ENCODE measurements at places on chromosomes 6 and 20. TPM values are rescaled to one million over a fixed set of nuclear protein-coding genes. Genes with fewer than 3 reads are reported as not detected.

- no peaks in the 10 kb centered on the region for H3K36me3 ChIP-seq
- H3K27ac ChIP-seq = no peak overlapping the region
- no peak overlapping the region for H3K4me3 ChIP-seq
Observed at GRCh38 chr20:56861590-56861989, 232.5 kb downstream of the TFAP2C start.

BHLHE23 gene
- not detected for total RNA-seq

IMPG1 gene
- total RNA-seq = not detected

BTNL2 gene
- total RNA-seq = not detected

DNA sequence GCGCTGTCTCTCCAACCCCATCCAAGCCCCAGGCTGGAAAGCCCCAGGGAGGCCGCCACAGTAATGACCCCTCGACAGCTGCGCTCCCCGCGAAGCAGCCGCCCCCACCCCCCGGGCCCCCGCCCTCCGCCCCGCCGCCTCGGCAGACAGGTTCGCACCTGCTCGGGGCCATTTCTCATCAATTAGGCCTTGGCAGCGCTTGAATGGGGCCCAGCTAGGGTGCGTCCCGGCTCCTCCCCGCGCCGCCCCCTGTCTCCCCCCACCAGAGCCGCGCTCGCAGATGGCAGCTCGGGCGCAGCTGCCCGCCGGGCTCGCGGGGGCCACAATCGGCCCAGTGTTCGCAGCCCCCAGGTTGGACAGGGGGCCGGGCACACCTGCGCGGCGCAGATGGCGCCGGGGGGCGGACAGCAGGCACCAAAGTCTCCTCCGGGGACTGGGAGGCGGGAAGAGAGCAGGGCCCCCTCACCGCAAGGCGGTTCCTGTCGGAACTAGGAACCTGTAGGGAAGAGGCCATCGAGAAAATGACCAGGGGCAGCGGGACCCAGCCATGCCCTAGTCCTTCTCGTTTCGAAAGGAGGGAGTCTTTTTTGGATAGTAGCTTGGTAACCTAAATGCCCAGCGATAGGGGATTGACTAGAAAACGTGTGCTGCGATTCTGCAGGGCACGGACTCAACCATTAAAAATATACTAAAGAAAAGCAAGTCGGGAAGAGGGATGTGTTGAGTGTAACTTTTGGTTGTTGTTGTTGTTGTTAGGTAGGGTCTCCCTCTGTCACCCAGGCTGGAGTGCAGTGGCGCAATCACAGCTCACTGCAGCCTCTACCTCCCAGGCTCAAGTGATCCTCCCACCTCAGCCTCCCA is 83.2 kb upstream of the EYA2 start:
- no peak overlapping the region for H3K4me3 ChIP-seq
- no peaks in the 10 kb centered on the region for H3K36me3 ChIP-seq
- no peak for DNase-seq

DNA sequence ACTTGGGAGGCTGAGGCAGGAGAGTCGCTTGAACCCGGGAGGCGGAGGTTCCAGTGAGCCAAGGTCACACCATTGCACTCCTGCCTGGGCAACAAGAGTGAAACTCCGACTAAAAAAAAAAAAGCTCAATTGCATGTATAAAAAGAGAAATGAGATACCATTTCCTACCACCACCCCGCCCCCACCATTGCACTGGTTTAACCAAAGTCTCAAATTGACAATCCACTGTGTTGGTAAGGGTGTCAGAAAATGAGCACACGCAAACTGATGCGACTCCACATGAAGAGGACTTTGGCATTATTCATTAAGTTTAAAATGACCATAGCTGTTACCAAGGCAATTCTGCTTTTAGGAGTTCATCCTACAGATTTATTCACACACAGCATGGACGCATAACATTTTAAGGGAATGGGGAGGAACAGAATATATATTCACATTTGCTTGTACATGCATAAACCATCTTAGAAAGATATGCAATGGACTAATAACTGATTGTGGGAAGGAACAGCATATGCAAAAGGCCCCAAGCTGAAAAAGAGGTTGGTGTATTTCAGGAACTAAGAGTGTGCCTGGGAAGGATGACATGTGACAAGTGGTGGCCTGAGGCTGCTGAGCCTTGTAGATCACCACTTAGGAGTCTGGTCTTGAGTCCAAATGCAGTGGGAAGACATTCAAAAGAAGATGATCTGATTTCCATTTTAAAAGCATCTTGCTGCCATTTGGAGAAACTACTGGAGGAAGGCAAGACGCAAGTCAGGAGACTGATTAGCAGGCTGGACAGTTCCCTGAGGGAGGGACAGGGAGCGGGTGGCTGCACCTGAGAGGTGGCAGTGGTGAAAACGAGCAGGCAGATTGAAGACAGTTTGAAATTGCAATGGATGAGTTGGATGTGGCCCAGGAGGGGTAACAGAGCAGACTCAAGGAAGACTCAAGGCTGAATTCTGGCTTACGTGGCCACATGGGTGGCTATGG is 37.2 kb upstream of the PTPN1 start:
- H3K36me3 ChIP-seq = peaks cover 9% of the 10 kb centered on the region
- no peak overlapping the region for H3K4me3 ChIP-seq
- no peak for DNase-seq
- no peaks in the 10 kb centered on the region for H3K27me3 ChIP-seq
- peaks cover 48% of the 10 kb centered on the region for H3K4me1 ChIP-seq

DNA sequence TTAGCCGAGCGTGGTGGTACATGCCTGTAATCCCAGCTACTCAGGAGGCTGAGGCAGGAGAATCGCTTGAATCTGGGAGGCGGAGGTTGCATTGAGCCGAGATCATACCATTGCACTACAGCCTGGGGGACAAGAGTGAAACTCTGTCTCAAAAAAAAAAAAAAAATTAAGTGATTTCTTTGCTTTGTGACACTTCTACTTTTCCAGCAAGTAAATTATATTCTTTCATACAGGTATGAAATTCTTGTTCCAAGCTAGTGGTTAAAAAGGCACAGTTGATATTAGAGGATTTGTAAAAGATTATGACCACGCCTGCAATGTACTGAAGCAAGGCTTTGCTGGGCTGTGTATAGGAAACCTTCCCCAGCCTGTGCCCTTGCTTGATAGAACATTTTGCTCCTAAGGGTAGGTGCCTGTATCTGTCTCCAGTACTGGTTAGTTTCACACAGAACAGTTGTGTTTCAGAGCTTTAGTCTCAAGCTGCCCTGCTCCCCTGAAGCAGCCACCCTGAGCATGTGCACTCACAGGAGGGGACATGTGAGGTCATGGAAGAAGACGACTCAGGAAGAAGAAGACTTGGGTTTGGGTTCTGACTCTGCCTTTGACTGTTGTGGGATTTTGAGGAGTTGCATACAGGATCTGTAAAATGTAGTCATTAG is 10.2 kb downstream of the PTPN1 start:
- H3K4me1 ChIP-seq = peaks cover 44% of the 10 kb centered on the region
- H3K36me3 ChIP-seq = no peaks in the 10 kb centered on the region
- H3K27me3 ChIP-seq = no peaks in the 10 kb centered on the region
- no peak overlapping the region for H3K4me3 ChIP-seq

DNA sequence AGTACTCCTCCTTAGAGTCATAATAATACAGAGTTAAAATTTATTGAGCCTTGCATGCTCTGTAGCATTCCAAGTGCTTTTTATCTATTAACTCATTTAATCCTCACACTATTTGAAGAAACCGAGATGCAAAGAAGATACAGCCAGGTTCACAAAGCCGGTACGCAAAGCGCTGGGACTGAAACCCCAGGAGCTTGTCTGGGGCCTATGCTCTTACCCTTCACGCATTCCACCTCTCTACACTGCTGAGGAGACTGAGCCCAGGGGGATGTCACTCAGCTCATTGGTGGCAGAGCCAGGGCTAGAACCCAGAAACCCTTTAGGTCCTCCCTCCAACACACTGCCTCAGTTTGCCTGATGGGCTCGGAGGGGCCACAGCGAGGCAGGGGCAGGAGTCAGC is 19.7 kb upstream of the MRPS18A start:
- peaks cover 25% of the 10 kb centered on the region for H3K36me3 ChIP-seq
- peaks cover 20% of the 10 kb centered on the region for H3K27me3 ChIP-seq
- H3K4me3 ChIP-seq = no peak overlapping the region
- DNase-seq = no peak
- H3K4me1 ChIP-seq = peaks cover 59% of the 10 kb centered on the region

- no peaks in the 10 kb centered on the region for H3K27me3 ChIP-seq
- no peaks in the 10 kb centered on the region for H3K4me1 ChIP-seq
- no peak overlapping the region for H3K4me3 ChIP-seq
- H3K36me3 ChIP-seq = peaks cover 5% of the 10 kb centered on the region
Observed at GRCh38 chr6:157143171-157143889, 180.0 kb downstream of the TMEM242 start.

PDE10A gene
- total RNA-seq = 23.7 TPM

SLC17A2 gene
- total RNA-seq = not detected

DNA sequence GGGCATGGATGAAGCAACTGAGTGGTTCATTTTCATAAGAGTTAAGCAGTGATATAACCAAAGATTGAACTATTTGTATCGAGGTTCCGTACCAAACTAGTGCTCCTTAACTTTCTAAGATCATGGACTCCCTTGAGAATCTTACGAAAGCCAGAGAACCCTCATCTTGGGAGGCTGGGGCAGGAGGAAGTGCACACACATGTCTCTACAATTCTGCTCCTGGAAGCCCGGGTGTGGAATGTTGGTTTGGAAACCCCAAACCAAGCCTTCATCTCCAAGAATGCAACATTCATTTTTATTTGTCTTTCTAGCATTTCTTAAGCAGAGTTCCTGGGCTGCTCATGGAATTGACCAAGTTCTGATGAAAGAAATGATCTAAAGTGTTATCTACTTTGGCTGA is 250.5 kb upstream of the PRND start:
- H3K27me3 ChIP-seq = peaks cover 88% of the 10 kb centered on the region
- H3K4me3 ChIP-seq = no peak overlapping the region
- H3K4me1 ChIP-seq = no peaks in the 10 kb centered on the region
- no peak for DNase-seq
- H3K36me3 ChIP-seq = no peaks in the 10 kb centered on the region
- H3K27ac ChIP-seq = no peak overlapping the region

DNA sequence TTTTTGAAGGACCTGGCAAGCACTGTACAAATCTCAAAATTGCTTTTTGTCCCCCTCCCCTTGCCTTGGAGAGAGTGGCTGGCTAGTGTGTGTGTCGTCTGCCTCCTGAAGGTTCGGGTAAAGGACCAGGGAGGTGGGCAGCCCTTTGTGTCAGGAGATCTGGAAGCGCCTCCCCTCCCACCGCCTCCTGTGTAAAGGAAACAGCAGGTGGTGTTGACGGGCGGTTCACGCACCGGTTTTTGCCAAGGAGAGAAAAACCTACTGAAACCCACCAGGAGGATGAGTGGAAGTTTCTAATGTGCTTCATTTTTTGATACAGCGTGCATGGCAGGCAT is 1.2 kb downstream of the ENTPD6 start:
- no peaks in the 10 kb centered on the region for H3K27me3 ChIP-seq
- peak overlapping the region; percentile 47 for H3K27ac ChIP-seq
- H3K4me3 ChIP-seq = peak overlapping the region; percentile 91

PNPLA1 gene
- 0.19 TPM for total RNA-seq

DNA sequence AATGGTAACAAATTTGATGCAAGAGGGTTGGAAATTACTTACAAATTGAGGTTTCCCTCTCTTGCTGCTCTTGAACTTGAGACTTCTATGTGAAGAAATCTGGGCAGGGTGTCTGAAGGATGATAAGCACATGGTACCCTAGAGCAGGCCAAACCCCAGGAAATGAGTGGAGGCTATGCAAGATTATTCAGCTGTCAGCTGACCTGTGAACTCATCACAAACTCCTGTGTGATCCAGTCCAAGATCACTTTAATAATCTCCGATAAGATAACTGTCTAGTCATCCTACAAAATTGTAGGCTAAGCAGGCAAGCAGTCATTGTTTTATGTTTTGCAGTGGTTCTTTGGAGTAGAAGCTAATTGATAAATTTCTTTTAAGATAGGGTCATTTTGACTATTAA is 213.1 kb downstream of the BTBD3 start:
- no peak overlapping the region for H3K27ac ChIP-seq
- H3K27me3 ChIP-seq = no peaks in the 10 kb centered on the region
- no peaks in the 10 kb centered on the region for H3K4me1 ChIP-seq
- no peak for DNase-seq
- H3K4me3 ChIP-seq = no peak overlapping the region

TPBG gene
- 42.6 TPM for total RNA-seq

MYCT1 gene
- not detected for total RNA-seq

PCNA gene
- 102 TPM for total RNA-seq

CGAS gene
- 31.2 TPM for total RNA-seq

- H3K4me3 ChIP-seq = no peak overlapping the region
- H3K27ac ChIP-seq = no peak overlapping the region
- no peaks in the 10 kb centered on the region for H3K27me3 ChIP-seq
Observed at GRCh38 chr20:15185322-15185721, 847.9 kb upstream of the FLRT3 start.

DNA sequence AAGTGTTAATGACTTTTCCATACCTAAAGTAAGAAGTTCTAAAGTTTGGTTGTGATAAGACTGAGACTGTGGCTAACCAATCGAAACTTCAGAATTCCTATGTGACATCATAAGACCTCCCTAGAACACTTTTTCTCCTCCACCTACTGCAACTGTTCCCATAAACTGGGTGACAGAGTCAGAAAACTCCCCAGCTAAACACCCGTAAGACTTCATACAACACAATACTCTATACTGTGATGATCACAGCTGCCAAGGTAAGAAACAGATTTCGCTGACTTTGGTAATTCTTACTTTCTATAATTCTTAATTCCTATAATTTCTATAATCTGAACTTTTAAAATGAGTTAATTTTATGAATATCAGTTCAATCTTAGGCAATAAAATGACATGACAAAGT is at the start of gene PLN:
PLN (plus strand) TSS at position 161 of the 400 bp plus-strand sequence. CDS start 10,626 bp downstream, outside the sequence.
- no peak for DNase-seq
- H3K4me3 ChIP-seq = no peak within 1 kb of the TSS
- H3K4me1 ChIP-seq = peaks cover 5% of the 10 kb centered on the region
- no peaks in the 10 kb centered on the region for H3K36me3 ChIP-seq

GGT7 gene
- 13.5 TPM for total RNA-seq

- no peak overlapping the region for H3K27ac ChIP-seq
- H3K27me3 ChIP-seq = no peaks in the 10 kb centered on the region
- DNase-seq = no peak
- peaks cover 80% of the 10 kb centered on the region for H3K4me1 ChIP-seq
- no peak overlapping the region for H3K4me3 ChIP-seq
Observed at GRCh38 chr6:56752534-56752933, 109.8 kb upstream of the DST start.

GRCh38 chr6:34514593-34515472 is 41.3 kb downstream of the SPDEF start:
- no peaks in the 10 kb centered on the region for H3K4me1 ChIP-seq
- H3K27ac ChIP-seq = no peak overlapping the region
- H3K36me3 ChIP-seq = no peaks in the 10 kb centered on the region
- no peak overlapping the region for H3K4me3 ChIP-seq
- DNase-seq = no peak

CCR6 gene
- total RNA-seq = not detected

GRCh38 chr20:17936286-17936760 is 32.3 kb downstream of the SNX5 start:
- no peak for DNase-seq
- H3K27ac ChIP-seq = no peak overlapping the region
- H3K27me3 ChIP-seq = no peaks in the 10 kb centered on the region
- H3K36me3 ChIP-seq = peaks cover 2% of the 10 kb centered on the region

All from Calu3 (cell line).